Spinal cord (tissue), 10 donors: ENCODE measurements at places on chromosomes 1 and 21.

DNA sequence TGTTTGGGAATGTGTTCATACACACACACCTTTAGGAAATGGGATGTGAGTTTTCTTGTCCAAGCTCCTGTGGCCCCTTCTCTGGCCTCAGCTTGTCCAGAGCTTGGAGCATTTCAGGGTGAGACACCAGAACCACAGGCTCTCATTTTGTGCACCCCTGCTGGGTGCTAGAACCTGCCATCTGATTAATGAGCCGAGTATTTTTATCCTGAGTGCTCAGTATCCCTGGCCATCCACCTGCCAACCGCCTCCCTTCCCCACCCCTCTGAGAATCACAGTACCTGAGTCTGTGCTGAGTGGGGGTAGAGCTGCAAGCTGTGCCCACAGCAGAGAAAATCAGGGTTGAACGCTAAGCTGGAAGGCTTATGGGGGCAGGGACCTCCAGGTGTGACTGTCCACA, 1.4 kb downstream of the CASQ1 start:
- no peak for DNase-seq

DNA sequence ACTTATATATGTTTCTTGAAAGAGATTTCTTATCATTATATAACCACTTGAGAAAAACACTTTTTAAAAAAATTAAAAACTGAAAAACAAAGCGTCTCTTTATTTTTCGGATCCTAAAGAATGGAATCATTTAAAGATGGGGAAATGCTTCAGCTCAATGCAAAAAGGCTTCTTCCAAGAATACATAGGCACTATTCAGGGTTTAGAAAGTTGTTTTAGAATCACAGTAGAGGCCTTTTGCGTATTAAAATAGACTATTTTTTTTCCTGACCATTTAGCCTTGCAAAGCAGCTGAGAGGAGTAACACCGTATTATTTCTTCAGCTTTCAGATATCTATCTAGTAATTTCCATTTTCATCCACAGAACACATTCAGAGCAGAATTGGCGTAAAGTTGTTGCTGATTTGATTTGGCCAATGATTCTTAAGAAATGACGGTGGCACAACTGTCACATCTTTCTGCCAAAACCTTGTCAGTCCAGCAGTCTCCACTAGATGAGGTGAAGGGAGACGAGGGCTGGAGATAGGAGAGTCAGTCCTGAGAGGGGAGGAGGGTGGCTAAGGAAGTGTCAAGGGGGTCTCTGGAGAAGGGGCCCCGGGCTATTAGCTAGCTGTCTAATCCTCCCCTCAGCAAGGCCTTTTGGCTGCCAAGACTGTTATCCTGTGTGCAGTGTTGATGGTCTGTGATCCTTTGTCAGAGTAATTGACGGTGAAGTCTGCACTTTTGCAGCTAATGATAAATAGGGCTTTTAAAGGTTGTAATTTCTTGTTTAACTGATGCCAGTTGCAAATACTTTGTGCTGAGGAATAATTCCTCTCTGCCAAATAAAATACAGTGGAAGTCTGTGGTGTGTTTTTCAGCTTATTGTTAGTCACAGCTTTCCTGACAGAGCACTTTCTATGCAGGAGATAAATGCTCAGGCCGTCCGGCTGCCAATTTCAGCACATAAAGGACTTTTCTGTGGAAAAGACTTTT, 34.7 kb downstream of the PRRX1 start:
- peak; percentile 86 for DNase-seq

DNA sequence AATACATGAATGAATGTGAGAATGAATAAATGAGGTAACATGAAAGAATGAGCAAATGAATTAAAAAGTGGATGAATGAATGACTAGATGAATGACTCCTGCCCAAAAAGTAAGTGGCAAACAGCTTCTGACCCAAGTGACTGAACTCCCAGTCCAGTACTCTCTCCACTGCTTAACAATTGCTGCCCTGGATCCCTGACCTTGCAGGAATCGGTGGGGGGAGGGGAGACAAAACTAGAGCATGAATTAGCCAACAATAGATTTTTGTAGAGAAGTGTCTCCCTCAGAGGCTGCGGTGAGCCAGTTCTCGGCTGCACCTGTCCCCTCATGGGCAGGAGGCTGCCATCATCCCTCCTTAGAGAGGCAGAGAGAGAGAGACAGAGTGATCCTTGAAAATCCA, 5.9 kb upstream of the GRIK3 start:
- no peak for DNase-seq

DNA sequence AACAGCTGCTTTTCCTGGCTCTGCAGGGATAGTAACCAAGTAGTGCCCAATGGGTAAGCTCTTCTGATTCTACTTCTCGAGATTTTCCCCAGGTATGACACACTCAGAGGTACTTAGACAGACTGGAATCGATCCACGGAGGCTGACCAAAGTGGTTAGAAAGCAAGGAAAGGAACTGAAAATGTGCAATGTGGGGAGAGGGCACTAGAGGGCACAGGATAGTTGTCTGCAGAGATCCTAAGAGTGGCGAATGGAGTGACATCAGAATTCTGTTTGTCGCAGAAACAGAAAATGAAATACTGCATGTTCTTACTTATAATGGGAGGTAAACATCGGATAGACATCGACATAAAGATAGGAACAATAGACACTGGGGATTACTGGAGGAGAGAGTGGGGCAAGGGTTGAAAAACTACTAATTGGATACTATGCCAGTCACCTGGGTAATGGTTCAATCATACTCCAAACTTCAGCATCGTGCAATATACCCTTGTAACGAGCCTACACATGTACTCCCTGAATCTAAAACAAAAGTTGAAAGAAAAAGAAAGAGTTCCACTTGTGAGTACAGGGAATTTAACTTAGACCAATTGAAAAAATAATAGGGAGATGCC, 23.3 kb downstream of the CYP2J2 start:
- no peak for DNase-seq

- no peak for DNase-seq
Observed at GRCh38 chr1:56535939-56536338, 43.4 kb downstream of the PLPP3 start.

GRCh38 chr1:60229821-60230220, 156.3 kb upstream of the C1orf87 start:
- DNase-seq = no peak

- no peak for DNase-seq
Observed at GRCh38 chr1:30104551-30104950, 618.8 kb downstream of the MATN1 start.

DNA sequence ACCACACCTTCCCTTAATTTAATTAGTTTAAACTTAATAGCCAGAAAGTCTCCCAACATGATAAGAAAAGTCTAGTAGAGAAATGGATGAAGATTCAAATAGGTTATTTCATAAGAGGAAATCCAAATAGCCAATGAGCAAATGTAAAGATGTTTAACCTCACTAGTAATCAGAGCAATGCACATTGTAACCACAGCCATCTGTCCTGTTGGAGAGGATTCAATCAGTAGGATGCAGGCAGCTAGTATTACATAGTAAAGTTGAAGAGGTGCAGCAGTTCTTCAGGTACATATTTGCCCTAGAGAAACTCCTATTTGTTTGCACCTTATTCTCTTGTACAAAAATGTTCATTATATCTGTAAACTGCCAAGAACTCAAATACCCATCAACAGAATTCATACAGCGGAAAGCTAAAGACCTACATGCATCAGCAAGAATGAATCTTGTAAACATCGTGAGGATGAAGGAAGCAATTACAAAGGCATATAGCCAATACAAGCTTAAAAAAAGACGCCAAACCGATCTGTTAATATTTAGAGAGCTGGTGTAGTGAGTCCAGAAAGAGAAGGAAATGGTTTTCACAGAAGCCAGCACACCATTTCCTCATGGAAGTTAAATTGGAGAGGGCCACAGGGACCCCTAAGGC, 27.9 kb downstream of the DIP2A start:
- DNase-seq = peak; percentile 21

- DNase-seq = no peak
Observed at GRCh38 chr1:97781762-97782337, 139.0 kb downstream of the DPYD start.
